ENCODE measurements at places on chromosomes 4 and X.

- no peak for DNase-seq
These were observed 46.0 kb upstream of the TMEM184C start for GRCh38 chr4:147571036-147571770.

GRCh38 chrX:129522184-129523078, 859 bp downstream of the SMARCA1 start:
- peak; percentile 53 for DNase-seq

- DNase-seq: no peak
These were observed 11.9 kb upstream of the SEL1L3 start for GRCh38 chr4:25874655-25875054.

DNA sequence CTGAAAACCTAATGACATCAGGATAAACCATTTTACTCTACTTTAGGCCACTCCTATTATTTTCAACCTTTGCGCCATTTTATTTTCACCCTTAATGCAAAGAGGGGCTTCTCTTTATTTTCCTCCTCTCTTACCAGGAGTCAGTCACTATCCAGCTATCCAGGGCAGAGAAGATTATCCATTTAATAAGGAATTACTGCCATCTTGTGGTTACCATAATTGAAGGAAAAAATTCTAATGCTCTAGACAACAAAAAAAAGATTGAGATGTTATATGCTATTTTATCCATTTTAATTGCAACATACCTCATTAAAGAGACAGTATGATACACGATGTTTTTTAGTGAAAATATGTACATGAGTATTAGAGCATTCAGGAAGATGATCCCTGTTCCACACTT, 514.5 kb upstream of the FAM241A start:
- no peak for DNase-seq
